CD14-positive monocyte (primary cell): ENCODE measurements at places on chromosomes 1 and 21. TPM values are rescaled to one million over a fixed set of nuclear protein-coding genes. Genes with fewer than 3 reads are reported as not detected.

DNA sequence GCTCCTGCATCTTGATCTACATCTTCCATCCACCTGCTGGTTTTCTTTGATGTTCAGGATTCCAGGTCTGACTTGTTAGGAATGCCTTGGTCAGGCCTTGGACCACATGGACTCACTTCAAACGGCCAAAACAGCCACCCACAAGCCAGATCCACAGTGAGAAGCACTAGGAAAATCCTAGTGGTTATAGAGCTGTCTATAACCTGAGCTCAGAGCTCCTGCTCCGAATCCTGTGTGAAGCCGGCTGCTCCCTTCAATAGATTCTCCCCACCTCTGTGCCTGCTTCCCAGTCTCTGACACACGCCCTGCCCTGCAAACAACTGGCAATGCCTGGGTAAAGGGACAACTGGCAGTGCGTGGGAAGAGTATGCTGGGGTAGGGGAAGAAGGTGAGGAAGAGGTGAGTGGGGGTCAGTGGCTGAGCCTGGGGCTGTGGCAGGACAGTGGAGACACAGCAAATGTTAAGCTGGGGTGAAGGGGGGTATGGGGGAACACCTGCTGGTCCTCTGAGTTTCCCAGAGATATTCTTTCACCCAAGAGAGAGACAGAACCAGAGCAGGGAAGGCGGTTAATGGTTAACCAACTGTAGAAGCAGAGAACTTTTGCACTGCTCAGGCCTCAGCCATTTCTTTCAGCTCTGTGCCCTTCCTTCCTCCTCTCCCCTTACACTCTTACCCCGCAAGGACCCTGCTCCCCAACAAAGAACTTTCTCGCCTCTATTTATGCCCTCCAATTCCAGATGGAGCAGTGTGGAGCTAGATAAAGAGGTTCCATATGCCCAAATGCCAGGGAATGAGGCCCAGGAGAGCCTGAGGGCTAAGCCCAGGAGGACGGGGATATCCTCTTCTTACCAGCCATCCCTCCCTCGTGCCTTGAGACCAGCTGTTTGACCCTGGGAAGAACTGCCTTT is 4.5 kb downstream of the PLXNA2 start:
- DNase-seq, result no peak
- no peak overlapping the region for H3K27ac ChIP-seq
- no peaks in the 10 kb centered on the region for H3K36me3 ChIP-seq

- DNase-seq, result no peak
- H3K27ac ChIP-seq, result no peak overlapping the region
- peaks cover 100% of the 10 kb centered on the region for H3K36me3 ChIP-seq
- no peaks in the 10 kb centered on the region for H3K4me1 ChIP-seq
- H3K27me3 ChIP-seq, result no peaks in the 10 kb centered on the region
- H3K4me3 ChIP-seq, result no peak overlapping the region
Measured at GRCh38 chr1:11207898-11208611, 18.9 kb downstream of the ANGPTL7 start.

Gene KCNQ4
- not detected for polyA plus RNA-seq

Gene SPRR2A
- not detected in 2 replicates for polyA plus RNA-seq

Gene NKAIN1
- polyA plus RNA-seq, result not detected

DNA sequence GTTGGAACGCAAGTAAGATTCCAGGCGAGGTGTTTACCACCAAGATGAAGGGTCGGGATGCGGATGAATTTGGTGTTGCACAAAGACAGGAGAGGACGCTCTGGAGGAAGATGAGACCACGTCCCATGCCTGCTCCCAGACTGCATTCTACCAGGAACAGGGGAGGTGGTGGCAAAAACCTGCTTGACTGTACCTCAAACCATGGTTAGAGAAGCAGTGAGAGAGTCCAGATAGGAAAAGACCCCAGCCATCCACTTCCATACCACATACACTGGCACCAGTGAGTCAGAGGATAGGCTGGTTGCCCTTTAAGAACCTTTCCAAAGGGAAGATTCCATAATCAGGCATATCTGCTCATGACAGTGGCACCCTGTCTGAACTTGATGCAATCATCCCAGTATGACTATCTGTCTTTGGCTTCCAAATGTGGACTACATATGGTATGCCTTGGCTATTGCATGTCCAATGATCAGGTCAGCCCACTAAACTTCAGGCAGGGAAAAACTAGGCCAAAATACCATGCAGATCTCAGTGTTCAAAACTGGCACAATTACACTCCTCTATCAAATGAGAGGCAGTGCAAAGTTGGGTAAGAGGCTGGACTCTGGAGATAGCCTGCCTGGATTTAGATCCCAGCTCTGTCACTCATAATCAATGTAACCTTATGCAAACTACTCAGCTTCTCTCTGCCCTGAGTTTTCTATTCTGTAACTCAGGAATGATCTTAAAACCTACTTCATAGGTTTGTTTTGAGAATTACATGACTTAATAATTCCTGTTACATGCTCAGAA is 20.6 kb downstream of the NPR1 start:
- H3K4me3 ChIP-seq, result no peak overlapping the region
- H3K27ac ChIP-seq, result no peak overlapping the region
- no peak for DNase-seq
- no peaks in the 10 kb centered on the region for H3K36me3 ChIP-seq

DNA sequence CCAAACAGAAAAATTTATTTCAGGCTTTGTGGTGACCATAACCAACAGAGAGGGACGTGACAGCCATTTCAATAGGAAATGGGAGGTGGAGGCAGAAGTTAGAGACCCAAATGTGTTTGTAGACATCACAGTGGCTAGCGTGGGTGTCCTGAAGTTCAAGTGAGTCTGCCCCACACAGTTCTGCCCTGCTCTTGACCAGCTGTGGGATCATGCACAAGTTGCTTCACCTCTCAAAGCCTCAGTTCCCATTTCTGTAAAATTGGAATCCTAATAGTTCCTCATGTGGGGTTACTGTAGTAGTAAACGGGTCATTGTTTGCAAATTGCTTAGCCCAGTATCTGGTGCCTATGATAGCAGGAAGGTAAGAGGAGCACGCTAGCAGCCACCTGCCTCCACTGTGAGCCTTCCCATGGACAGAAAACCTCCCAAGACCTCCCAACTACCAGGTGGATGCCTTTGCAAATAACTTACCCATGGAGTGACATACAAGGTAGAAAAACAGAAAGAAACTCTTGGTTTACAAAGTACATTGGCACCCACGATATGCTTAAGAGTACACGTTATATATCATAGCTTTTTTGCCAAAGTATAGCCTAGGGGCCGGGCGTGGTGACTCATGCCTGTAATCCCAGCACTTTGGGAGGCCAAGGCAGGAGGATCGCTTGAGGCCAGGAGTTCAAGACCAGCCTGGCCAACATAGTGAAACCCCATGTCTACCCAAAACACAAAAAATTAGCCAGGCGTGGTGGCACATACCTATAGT is 29.1 kb downstream of the FHAD1 start:
- H3K36me3 ChIP-seq, result no peaks in the 10 kb centered on the region
- no peak overlapping the region for H3K27ac ChIP-seq
- no peak overlapping the region for H3K4me3 ChIP-seq
- peaks cover 21% of the 10 kb centered on the region for H3K4me1 ChIP-seq

Gene CD247
- 1.8 TPM for polyA plus RNA-seq

DNA sequence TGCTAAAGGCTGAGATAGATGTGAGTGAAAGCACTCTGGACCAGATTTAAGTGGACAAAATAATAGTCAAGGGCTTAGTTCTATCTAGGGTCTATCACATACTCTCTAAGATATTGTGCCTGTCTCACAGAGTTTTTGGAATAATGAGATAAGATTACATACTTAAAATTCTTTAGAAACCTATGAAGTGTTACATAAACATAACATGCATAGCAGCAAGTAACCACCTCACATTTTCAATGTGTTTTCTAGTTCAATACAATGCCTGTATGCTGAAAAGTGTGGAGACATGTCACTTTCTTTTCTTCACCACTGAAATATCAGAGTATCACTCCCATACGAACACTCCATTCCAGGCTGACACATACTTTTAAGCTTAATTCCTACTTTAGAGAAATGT is 16.2 kb downstream of the SDCCAG8 start:
- no peak for DNase-seq
- H3K27ac ChIP-seq, result no peak overlapping the region
- H3K4me1 ChIP-seq, result peaks cover 38% of the 10 kb centered on the region
- H3K27me3 ChIP-seq, result no peaks in the 10 kb centered on the region

DNA sequence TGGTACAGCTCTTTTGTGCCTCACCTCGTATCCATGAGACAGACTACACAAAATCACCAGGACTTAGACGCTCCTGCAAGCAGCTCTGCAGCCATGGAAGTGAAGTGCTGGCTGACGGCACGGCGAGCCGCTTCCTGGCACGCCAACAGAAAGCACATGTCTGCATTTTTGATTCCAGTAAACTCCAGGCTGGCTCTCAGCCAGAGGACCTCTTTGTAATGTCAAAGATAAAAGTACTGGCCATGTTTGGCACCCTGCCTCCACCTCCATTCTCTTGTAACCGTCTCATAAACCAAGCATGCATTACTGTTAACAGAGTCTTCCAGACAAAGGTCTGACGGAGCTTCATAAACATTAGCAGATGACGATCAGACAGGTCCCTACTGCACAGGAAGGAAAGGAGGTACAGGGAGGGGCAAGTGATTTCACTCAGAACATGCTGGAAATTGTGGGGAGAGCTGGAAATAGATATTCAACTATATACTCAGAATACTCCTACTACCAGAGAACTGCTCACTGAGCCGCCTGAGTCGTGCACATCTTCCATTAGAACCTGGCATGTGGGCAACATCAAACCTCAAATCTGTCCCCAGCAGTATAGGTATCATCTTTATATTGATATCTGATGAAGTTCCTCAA is 632.0 kb downstream of the SMYD3 start:
- DNase-seq, result no peak
- H3K4me1 ChIP-seq, result no peaks in the 10 kb centered on the region
- no peak overlapping the region for H3K4me3 ChIP-seq
- no peak overlapping the region for H3K27ac ChIP-seq
